ENCODE measurements at places on chromosomes 3 and 15.
A peak's percentile ranks its signal among the peaks of the same experiment; 100 is the strongest.

- no peak for DNase-seq
Measured at GRCh38 chr3:52270252-52270754, 8.1 kb downstream of the WDR82 start.

- DNase-seq = no peak
Measured at GRCh38 chr3:130973406-130973805, 53.2 kb downstream of the ASTE1 start.

- DNase-seq = peak; percentile 74
Measured at GRCh38 chr15:81327516-81327915, 3.6 kb upstream of the STARD5 start.

DNA sequence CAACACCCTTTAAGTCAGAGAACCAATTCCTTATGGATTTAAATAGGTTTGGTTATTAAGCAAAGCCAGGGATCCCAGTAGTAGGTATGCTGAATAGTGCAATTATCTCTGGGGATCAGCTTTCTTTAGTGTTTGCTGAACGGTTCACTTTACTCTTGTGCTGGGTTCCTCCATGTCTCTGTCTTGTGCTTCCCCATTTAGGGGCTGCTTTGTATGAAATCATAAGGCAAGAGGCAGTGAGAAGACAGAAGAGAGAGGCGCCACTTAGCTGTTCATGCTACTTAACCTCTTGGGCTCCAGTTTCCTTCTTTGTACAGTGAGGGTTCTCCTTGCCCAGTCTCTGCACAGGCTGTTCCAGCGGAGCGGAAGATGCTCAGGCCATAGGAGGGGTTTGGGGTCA is 3.5 kb downstream of the ST6GAL1 start:
- no peak for DNase-seq

Data from AG04450 (cell line).